ENCODE measurements at places on chromosomes 11 and 22. TPM values are rescaled to one million over a fixed set of nuclear protein-coding genes. Genes with fewer than 3 reads are reported as not detected.

Gene MRGPRX3
- not detected for total RNA-seq

GRCh38 chr11:67489885-67490726, 7.3 kb downstream of the AIP start:
- no peak overlapping the region for H3K4me3 ChIP-seq
- no peaks in the 10 kb centered on the region for H3K27me3 ChIP-seq
- H3K36me3 ChIP-seq: no peaks in the 10 kb centered on the region
- no peaks in the 10 kb centered on the region for H3K4me1 ChIP-seq

GRCh38 chr11:72745925-72746550, 6.2 kb downstream of the ARAP1 start:
- H3K4me3 ChIP-seq: no peak overlapping the region
- H3K27me3 ChIP-seq: no peaks in the 10 kb centered on the region
- DNase-seq: no peak
- H3K27ac ChIP-seq: no peak overlapping the region

DNA sequence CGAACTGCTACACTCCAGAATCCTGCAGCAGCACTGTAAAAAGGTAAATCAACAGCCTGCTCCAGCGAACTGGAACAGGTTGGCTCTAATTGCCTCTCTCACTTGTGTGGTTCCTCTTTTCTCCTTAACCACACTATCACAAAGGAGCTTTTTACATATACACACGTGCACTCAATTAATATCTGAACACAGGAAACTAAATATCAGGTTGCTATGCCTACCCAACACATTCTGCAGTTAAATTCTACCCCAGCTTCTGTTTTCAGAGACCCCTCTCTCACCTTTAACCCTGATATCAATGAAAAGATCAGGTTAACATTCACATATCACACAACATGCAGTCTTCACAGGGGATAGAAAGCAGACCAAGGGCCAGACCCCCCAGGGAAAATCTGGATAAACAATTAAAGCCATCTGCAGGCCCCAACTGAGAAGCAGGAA, 11.0 kb downstream of the RBFOX2 start:
- no peaks in the 10 kb centered on the region for H3K36me3 ChIP-seq
- no peaks in the 10 kb centered on the region for H3K4me1 ChIP-seq
- no peak overlapping the region for H3K4me3 ChIP-seq
- H3K27me3 ChIP-seq: no peaks in the 10 kb centered on the region

GRCh38 chr22:23803001-23803819, 16.4 kb downstream of the SMARCB1 start:
- H3K4me1 ChIP-seq: no peaks in the 10 kb centered on the region
- DNase-seq: no peak
- peaks cover 11% of the 10 kb centered on the region for H3K36me3 ChIP-seq

Gene OR5A1
- total RNA-seq: not detected

DNA sequence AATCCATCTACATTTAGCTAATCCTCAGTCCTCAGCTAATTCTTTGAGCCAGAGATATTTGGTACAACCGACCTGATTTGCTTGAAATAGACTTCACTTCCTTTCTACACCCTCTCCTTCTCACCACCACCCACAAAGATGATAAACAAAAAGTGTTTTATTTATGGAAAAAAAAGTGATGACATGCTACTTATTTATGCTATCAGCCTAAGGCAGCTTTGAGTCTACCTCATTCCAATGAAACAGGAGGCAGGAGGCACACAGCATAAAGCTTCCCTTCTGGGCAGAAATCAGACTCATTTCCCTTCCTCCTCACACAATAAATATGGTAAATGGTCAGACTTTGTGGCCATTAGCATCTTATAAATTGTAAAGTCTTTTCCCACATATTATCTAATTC, 325.7 kb downstream of the SOX6 start:
- peaks cover 4% of the 10 kb centered on the region for H3K27me3 ChIP-seq
- no peaks in the 10 kb centered on the region for H3K36me3 ChIP-seq
- no peak overlapping the region for H3K4me3 ChIP-seq
- H3K4me1 ChIP-seq: no peaks in the 10 kb centered on the region

- no peak for DNase-seq
- H3K36me3 ChIP-seq: no peaks in the 10 kb centered on the region
- no peak overlapping the region for H3K27ac ChIP-seq
- no peak overlapping the region for H3K4me3 ChIP-seq
- H3K4me1 ChIP-seq: no peaks in the 10 kb centered on the region
Measured at GRCh38 chr11:134578807-134579723, 167.0 kb upstream of the B3GAT1 start.

GRCh38 chr11:88105526-88105925, 69.7 kb downstream of the RAB38 start:
- DNase-seq: no peak
- no peak overlapping the region for H3K27ac ChIP-seq
- no peak overlapping the region for H3K4me3 ChIP-seq
- H3K4me1 ChIP-seq: peaks cover 30% of the 10 kb centered on the region
- H3K27me3 ChIP-seq: no peaks in the 10 kb centered on the region

Gene SEC14L6
- not detected for total RNA-seq

DNA sequence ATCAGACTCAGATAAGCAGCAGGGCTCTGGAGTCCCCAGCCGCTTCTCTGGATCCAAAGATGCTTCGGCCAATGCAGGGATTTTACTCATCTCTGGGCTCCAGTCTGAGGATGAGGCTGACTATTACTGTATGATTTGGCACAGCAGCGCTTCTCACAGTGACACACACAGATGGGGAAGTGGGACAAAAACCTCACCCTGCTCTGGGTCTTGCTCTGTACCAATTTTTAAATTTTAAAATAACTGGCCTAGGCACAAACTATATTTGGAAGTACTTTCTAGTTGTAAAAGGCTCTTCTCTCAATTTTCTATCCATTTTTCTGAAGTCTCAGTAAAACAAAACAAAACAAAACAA, 131.7 kb downstream of the VPREB1 start:
- H3K27me3 ChIP-seq: peaks cover 29% of the 10 kb centered on the region
- no peak overlapping the region for H3K27ac ChIP-seq
- H3K4me3 ChIP-seq: no peak overlapping the region
- no peaks in the 10 kb centered on the region for H3K4me1 ChIP-seq

Data from PC-3 (cell line).